ENCODE measurements at places on chromosomes 12 and 14.

DNA sequence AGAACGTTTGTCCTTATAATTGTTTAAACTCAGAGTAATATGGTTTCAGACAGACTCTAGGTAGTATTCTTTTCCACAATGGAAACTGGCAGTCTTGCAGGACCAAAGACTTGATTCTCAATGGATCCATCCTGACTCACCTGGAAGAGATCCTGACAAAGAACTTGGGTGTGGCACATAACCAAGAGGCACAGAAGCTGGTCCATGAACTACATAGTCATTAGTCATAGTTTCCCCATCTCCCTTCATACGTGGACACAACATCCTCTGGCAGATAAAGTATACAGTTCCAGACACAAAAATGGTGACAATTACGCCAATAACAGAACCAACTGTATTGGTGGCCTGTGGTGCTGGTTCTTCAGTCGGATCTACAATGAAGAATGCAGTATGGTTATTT lies 55.8 kb downstream of the BCL2L14 start:
- DNase-seq = no peak

GRCh38 chr14:82533351-82533750 lies 999.7 kb upstream of the SEL1L start:
- DNase-seq = no peak

DNA sequence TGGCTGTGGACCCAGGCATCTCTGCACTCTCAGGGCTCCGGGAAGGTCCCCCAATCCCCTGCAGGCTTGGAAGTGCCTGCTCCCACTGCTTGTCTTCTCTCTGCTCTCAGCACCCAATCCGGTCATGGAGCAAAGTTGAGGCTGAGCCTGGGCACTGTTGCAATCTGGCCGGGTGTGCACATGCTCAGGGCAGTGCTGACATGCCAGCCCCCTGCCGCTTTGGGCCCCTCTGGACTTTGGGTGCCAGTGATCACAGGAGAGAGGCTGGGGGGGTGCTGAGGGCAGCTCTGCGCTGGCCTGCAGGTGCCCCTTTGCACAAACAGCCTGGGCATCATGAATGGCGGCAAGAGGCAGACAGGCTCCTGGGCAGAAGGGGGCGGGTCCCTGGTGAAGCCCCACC lies 85.4 kb upstream of the OSBPL8 start:
- no peak for DNase-seq

DNA sequence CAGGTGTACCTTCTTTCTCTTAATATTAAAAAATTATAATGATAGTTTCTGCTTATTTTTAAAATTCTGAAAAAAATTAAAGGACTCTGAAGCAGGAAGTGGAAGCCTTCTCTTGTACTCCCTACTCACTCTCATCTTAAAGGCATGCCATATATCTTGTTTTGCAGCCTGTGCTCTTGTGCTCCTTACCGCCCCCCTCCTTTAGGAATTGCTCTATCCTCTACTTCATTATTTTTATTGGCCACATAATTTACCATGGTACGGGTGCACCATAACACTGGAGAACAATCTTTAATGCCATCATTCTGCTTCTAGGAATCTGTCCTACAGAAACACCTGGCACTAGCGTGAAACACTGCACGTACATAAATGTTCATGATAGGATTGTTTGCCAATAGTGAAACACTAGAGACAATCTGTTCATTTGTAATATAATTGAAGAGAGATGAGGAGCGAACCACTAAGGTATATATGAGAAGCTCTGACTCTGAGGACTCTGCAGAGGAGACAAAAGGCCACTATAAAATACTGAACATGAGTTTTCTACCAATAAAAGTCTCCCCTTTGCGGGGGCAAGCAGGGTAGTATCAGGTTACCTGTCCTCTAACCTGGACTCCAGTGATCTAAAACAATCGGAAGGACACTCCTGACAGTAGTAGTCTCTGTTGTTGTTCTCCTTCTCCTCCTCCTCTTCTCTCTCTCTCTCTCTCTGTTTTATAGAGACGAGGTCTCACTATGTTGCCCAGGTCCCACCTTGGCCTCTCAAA lies 6.3 kb upstream of the NYNRIN start:
- DNase-seq = no peak

DNA sequence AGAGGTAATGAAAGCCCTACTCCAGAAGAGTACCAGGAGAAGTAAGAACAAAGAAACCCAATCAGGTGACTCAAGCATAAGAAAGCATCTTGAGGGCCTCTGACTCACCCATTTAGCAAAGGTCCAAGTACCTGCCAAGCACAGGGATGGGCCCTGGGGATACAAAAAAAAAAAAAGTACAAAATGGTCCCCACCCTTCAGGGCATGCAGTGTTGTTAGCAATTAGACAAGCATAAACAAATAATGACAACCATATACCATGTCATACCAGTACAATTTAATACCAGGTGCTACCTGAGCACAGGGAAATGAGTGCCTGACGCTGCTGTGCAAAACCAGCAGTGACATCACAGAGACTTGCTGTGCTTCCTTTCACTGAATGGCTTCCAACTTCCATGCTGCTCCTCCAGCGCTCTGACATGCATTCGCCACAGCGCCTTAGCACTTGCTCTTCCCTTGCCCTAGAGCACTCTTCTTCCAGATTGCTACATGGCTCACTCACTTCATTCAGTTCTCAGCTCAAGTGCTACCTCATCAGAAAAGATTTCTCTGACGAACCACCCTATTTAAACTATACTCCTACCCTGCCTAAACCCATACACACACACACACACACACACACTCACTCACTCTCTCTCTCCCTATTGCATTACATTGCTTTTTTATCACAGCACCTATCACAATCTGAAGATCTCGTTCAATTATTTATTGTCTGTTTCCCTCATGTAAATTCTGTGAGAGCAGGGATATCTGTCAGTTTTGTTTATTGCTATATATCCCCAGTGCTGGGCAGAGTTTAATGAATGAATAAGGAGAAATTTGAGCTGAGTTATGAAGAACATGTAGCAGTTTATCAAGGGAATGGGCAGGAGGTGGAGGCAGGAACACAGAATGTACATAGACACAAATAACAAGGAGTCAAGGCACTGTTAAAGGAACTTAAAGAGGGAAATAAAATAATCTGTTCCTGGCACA lies 12.9 kb upstream of the EPS8 start:
- DNase-seq = no peak

GRCh38 chr12:75526655-75527511 lies 15.5 kb upstream of the KRR1 start:
- peak; percentile 88 for DNase-seq

DNA sequence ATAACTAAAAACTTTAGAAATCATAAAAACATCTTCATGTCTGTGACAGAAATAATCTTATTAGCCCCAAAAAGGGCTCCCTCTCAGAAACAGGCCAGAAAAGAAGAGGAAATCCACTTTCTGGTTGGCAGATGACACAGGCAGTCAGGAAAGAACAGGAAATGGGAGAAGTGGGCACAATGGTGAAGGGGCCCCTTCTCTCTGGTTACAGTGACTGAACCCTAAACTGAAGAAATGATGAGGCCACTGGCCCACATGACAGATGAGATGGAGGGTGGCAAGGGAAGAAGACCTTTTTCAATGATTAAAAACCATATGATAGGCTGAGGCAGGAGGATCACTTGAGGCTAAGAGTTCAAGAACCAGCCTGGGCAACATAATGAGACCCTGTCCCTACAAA lies 21.1 kb downstream of the TCTN1 start:
- DNase-seq = no peak

DNA sequence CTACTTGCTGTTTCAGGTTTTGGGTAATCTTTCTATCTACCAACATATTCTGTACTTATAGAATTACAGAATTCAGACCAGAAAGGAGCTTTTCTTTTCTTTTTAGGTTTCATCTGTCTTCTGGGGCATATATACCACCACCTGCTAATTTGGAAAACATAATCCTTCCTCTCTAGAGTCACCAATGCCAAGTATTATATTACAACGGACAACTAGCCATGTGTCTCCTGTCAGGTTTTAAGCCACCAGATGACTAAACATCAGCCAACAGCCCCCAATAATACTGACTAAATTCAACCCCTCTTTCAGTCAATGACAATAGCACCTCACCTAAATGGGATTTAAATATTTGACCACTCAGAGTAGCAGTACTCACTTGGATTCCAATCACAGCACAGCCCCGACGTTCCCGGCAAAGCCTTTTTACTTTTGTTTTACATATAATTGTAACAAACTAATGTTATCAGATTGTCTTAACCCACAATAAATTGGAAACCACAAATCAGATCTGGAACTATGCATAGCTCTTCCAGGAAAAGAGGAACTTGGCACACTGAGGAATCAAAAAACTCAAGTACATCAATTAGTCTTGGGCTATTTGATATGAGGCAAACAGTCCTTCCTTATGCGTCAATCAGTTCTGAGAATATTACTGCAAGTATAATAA lies 13.5 kb downstream of the SLC11A2 start:
- no peak for DNase-seq

DNA sequence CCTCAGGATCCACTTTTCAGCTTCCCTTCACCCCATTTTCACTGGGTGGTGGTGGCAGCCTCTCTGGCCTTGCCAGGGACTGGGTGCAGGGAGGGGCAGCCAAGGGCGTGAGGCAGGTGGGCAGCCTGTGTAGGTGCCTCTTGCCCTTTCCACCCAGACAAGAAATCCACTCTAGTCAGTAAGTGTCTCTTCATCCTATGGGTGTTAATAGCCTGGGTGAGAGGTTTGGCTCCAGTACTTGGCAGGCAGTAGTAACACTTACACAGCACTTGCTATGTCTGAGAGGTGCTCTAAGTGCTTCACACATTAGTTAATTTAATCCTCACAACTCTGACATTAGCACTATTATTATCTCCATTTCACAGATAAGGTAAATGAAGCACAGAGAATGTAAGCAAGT lies 171.9 kb downstream of the EMP1 start:
- DNase-seq = no peak

GRCh38 chr12:106179086-106179485 lies 40.3 kb upstream of the NUAK1 start:
- peak; percentile 79 for DNase-seq

- no peak for DNase-seq
Observed at GRCh38 chr12:29863665-29864064, 79.9 kb upstream of the TMTC1 start.
